ENCODE measurements at places on chromosomes 2 and 18.

- DNase-seq: no peak
Measured at GRCh38 chr2:64295326-64296139, 151.3 kb upstream of the PELI1 start.

GRCh38 chr2:10170256-10170655 is 47.7 kb downstream of the RRM2 start:
- no peak for DNase-seq

DNA sequence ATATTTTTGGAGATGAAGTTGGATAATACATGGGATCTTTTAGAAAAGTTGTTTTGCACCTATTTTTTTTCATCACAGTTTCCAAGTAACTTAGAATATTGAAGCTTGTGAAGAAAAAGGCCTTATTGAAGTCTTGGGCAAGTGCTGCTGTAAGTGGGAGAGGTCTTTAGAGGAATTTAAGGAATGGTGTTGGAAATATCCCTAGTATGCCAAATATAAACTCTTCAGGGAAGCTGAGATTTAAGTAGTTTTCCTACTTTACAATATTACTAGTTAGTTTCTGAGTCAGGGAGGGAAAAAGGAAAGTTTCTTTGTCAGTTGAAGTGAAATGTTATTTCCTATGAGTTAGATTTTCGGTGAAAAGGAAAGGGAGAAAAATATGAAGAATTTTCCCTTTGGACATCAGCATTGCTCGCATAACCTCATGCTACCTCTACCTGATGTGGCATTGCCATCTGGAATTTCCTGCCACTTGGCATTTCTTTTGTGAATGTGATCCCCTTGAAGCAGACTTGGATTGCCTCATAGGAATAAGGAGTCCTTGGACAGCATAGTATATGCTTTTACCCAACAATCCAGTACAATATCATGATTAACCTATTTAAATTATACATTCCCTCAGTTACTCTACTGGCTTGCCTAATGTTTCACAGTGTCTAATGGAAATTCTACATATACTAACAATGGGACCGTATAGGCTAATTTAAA is 12.1 kb downstream of the PLEKHH2 start:
- no peak for DNase-seq

DNA sequence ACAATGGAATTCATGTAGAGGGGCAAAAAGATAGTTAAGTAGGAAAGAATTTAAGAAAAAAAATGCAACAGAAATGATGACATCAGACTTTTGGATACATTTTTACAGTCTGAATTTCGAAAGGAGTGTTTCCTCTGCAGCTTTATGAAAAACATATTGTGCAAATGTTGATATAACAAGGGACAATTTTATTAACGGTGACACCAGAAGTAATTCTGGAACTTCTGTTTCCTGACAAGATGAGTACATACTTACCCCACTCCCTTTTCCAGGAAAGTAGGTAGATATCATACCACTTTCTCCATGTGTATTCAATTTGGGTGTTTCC is 369.6 kb downstream of the FBXO15 start:
- no peak for DNase-seq

GRCh38 chr2:72007402-72007801 is 140.3 kb downstream of the CYP26B1 start:
- DNase-seq: no peak

DNA sequence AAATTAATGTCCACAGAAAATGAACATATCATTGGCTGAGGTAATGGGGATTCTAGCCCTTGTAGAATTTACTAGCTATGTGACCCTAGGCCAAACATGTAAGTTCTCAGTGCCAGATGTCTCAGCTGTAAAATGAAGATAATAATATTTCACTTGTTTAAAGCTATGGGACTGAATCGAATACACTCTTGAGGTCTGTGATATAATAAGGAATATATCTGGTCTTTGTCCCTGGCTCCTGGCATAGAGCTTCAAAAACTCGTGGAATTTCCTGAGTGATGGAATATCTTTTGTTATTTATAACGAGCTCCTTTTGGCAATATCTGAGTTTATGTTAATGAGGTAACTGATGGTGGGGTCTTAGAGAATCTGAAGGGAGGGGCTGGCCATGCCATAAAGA is 201.4 kb upstream of the CYP26B1 start:
- no peak for DNase-seq

DNA sequence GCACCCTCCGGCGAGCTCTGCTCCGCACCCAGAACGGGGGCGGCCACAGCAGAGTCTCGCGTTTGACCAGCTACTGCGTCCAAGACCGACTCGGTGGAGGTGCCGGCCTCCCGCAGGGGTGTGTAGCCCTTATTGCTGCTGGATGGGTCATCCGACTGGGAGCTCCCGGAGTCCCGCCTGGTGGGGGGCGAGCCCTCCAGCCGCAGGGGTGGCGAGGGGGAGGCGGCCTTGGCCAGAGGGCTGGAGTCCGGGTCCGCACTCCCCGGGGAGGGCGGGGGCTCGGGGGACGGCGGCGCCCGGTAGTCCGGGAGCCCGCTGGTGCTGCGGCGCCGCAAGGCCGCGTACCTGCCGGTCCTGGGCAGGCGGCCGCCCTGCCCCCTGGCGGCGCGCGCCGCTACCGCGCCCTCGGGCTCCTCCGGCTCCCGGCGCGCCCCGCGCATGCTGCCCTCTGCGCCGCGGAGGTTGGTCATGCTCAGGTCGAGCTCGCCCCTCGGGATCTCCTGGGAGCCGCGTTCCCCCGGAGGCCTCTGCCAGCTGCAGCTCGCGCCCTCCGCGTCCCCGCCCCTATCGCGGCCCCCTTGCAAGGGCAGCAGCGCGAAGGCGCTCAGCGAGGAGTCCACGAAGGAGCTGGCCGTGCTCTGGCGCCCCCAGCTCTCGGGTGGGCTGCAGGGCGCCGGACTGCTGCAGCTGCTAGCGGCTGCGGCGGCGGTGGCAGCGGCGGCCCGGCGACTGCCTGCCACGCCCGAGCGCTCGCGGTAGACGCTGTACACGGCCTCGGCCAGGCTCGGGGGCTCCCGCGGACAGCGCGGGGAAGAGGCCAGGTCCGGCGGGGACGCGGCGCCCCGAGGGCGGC is 4.8 kb downstream of the TMEM200C start:
- DNase-seq: no peak

GRCh38 chr18:42275949-42276730 is 321.1 kb downstream of the PIK3C3 start:
- DNase-seq: no peak

GRCh38 chr2:188203776-188204175 is 87.9 kb upstream of the GULP1 start:
- no peak for DNase-seq

- DNase-seq: no peak
Measured at GRCh38 chr18:62201870-62202269, 14.8 kb downstream of the RELCH start.

DNA sequence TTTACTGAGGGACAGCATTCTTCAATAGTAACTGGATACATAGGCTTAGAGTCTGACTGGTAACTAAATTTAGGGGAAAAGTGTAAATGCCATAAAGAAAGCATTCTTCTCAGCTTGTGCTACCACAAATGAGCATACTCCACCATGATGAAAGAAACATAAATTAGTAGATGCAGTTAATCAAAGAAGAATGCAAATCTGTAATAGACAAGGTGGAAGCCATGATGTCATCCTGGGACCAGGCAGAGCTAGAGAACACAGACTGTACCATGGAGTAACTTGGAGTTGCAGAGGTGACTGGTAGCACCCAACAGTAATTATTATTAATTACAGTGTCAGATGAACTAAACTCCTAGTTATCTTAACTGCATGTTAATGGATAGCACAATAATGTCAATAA is 51.7 kb downstream of the RBKS start:
- no peak for DNase-seq

DNA sequence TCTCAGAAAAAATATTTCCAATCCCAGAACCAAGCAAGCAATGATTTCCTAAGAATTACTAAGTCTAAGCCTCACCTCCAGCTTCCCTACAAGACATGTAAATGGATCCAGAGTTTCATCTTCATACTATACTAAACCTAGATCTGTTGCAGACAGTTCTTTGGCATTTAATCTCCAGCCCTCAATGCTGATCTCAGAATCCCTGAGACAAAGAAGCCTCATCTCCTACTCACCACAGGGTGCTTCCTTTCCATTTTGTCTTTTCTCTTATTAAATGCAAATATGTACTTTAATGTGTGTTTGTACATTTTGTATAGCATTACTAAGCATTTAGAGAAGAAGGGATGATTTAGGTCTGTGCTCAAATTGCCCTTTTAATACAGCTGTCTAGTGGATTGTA is 954.9 kb downstream of the TDRD15 start:
- no peak for DNase-seq
